ENCODE measurements at places on chromosomes 3 and 15.

DNA sequence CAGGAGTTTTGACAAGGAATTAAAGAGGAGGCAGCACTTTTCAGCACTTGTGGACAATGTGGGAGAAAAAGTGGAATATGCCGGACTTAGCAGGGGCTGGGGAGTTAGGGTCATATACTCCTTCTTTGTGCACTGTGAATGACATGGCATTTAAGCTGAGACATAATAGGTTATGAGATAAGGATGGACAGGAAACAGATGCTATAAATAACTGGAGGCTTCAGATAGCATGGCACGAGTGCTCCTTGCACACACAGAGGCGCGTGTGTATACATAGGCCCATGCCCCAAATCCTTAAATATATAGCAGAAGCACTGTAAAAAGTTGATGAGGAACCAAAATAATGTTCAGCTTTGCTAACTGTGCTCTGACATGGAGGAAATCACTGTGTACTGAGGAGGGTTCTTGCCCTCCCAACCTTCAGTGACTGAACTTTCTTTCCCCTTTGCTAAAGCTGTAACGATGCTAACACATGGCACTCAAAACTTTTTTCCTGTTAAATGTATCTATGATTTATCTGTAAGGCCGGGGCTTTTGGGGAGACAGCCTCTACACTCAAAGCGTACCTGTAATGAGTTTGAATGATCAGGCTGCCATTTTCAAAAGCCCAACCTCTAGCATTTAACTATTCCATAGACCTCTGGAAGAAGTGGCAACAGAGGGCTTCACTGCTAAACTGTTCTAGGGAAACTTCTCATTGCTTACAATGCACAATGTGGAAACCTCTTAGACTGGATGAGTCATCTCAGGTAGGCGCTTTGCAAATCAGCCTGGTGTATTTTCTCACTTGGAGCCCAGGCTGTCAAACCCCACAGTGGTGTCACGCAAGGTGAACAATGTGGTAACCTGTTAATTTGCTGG, 784.6 kb downstream of the NR2F2 start:
- DNase-seq: no peak

GRCh38 chr3:46665763-46666452, 27.6 kb downstream of the ALS2CL start:
- DNase-seq: peak; percentile 77

DNA sequence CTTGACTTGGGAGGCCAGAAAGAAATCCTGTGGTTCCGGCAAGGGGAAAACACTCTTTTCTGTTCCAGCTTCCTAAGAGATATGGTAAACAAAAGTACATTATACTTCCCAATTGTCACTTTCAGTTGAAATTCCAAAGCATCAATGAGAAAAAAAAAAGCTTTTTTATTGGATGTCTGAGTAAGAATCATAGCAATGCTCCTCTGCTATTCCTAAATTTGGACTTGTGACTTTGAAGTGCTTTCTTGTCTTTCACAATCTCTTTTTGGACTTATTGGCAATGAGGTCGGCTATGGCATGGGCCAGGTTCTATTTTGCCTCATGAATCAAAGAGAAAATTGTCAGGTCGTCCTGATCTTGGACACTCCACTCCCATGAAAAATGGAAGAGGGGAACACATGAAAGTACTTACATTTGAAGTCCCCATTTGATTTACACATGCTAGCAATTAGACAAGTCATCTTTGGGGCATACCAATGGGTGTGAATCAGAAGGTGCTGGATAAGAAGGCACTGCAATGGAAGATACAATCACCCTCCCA, 170.5 kb downstream of the GREM1 start:
- no peak for DNase-seq

GRCh38 chr15:43220991-43221403, at the start of gene EPB42:
Gene EPB42 (minus strand): TSS chr15:43221018. CDS start chr15:43220825, 193 bp downstream.
- no peak for DNase-seq

GRCh38 chr3:11120091-11120805, 34.0 kb upstream of the HRH1 start:
- DNase-seq: peak; percentile 74

DNA sequence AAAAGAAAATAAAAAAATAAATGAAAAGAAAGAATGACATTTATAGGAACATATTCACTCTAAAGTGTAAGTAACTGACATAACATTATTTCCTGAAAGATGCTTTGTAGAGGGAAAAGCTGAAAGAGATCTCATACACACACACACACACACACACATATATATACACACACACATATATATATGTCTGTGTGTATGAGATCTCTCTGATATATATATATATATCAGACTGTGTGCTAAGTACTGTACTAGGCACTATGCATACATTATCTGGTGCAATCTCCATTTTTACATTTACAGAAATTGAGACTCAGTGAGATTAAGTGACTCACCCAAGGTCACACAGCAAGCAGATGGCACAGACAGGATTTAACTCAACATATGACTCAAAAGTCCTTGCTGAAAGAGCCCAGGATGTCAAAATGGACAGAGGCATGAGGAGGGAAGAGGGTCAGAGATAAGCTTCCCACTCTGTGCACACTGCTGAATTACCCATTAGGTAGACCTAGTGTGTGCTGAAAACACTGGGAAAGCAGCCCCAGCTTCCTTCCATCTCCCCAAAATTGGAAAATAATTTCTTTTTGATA, 15.0 kb downstream of the BHLHE40 start:
- DNase-seq: peak; percentile 7

DNA sequence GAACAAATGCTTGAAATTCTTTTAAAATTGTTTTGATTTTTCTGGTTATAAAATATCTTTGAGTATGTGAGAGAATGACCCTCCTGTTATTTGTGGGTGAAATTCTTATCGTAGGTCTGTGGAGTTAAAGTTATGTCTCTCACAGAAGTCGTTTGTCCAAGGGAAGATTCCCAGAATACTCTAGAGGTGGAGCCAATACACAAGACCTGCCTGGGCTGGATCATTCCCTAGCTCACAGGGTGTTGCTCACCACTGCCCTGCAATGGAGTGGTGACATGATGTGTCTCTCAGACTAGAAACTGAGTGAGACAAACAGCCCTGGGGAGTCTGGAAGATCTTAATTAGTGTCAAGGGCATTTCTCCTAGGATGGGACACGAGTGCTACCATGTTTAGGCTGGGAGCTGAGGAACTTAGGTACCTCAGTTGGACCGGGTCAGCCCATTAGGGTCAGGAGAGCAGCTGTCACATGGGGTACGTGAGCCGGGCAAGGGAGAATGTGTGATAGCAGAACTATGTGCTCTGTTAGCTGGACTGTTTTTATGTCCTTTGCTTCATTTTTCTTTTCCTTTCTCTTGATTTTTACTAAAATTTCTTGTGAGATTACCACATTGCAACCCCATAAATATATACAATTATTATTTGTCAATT, 53.6 kb upstream of the MYO5C start:
- no peak for DNase-seq

DNA sequence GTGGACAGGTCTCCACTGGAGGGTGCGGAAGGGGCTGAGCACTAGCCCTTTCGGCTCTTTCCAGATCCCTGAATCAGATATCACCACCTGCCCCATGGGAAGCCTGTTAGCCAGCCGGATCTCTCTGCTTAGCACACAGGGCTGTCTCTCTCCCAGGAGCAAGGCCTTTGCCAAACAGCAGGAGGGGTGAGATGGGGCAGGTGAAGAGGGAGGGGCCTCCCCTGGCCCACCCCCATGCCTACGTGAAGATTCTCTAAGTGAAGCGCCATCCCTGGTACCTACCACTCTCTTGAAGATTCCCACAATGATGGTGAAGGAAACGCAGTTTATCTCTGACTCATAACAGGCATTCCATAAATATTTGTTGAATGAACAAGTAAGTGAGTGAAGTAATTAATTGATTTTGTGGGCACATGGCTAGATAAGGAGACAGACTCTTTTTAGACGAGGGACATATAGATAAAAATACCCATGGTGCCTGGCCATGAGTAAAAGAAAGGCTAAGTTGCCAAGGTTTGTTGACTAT, 19.6 kb upstream of the HCN4 start:
- no peak for DNase-seq

DNA sequence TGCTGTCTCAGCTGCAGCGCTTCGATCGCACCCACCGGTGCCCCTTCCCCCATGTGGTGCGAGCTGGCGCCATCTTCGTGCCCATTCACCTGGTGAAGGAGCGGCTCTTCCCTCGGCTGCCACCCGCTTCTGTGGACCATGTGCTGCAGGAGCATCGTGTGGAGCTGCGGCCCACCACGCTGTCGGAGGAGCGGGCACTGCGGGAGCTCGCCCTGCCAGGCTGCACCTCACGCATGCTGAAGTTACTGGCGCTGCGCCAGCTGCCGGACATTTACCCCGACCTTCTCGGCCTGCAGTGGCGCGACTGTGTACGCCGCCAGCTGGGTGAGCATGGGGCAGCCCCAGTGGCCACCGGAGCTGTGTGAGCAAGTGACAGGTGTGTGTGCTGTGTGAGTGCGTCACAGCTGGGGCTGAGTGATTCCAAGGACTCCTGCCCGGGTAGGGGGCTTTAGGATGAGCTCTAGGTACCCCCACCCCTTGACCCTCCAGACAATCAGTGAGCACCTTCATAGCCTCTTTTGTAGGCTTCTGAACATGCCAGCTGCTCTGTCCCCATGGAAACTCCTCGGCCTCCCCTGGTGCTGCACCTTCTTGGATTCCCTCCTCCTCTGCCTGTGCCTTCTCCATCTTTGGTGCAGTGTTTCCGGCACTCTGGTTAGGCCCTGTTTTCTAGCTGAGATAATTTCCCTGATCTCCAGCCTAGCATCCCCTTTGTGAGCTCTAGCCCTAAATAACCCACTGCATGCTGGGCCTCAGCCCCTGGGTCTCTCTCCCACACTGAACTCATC, 7.0 kb downstream of the C15orf39 start:
- no peak for DNase-seq

- no peak for DNase-seq
Observed at GRCh38 chr3:188126276-188126675, 27.7 kb upstream of the LPP start.

DNA sequence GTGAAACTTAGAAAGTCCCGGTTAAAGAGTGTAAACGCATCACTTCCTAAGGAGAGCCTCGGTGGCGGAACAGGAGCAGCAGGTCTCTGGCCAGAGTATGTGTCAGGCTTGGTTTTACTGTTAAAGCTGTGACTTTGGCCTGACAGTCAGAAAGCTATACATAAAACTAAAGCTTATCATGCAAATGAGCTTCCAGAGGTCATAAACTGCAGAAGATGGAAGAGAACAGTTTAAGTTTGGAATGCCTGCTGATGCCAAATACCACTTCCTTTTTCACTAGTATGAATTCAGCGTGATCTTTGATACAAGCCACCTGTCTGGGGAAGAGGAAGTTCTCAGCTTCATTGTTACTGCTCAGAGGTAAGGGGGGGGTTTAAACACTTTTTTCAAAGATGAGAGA, 125.1 kb upstream of the CTDSPL start:
- no peak for DNase-seq

DNA sequence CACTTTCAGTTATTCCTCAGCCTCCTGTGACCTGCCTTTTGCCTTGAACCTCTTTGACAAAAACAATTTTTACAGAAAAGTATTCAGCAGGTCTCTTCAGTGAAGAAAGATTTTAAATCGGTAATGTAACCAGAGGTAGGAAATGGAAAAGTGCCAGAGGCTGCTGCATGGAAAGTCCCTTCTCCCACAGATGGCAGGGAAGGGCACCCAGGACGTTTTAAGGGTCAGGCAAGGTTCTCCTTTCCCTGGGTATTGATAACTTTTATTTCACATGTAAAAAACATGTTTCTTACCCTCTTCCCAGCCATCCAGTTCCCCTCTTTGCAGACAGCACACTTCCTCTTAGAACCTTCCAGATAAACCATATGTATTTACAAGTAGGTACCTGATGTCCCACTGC, 185.6 kb downstream of the OR4M2 start:
- peak; percentile 43 for DNase-seq

Measured in lower leg skin (tissue), 4 donors.